Cortex of kidney (tissue), 1 donor: ENCODE measurements at places on chromosomes 11 and 22.

DNA sequence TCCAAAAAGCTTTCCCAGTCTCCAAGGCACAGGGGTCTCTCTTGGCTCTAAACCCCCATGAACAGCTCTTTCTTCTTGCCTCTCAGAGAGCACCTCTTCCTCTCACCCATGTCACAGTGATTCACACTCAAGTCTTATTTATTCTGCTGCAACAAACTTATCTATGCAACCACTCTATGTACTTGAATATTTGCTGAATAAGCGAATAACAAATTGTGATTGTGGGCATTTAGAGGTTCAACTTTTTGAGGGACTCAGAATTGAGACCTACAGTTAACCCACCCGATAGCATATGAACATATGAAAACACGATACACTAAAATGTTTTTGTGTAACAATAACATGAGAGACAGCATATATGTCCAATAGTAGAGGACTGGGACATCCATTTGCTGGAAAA, 137.1 kb upstream of the NARS2 start:
- no peak for DNase-seq

GRCh38 chr11:95674657-95675358, 114.8 kb downstream of the FAM76B start:
- no peak for DNase-seq

DNA sequence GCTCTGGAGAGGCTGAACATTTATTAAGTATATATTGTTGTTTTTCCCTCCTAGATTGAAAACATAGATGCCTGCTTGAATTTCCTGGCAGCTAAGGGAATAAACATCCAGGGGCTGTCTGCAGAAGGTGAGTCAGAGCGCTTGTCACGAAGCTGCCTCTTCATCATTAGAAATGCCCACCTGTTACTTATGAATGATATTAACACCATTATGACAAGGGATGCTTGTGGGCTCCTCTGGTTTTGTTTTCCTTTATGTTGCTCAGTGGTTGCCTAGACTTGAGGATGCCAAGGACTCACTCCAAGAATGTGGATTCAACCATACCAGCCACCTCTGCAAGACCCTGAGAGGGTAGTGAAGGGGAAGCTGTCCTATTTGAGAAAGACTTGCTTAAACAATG, 156.2 kb downstream of the NAV2 start:
- DNase-seq: no peak

- no peak for DNase-seq
These were observed 77.8 kb upstream of the CADM1 start for GRCh38 chr11:115581871-115582639.

GRCh38 chr11:65493367-65494176, 5.3 kb upstream of the MALAT1 start:
- DNase-seq: no peak

GRCh38 chr11:119222891-119223290, 16.8 kb downstream of the CBL start:
- no peak for DNase-seq

GRCh38 chr22:44032126-44032730, 8.1 kb downstream of the PARVB start:
- no peak for DNase-seq

DNA sequence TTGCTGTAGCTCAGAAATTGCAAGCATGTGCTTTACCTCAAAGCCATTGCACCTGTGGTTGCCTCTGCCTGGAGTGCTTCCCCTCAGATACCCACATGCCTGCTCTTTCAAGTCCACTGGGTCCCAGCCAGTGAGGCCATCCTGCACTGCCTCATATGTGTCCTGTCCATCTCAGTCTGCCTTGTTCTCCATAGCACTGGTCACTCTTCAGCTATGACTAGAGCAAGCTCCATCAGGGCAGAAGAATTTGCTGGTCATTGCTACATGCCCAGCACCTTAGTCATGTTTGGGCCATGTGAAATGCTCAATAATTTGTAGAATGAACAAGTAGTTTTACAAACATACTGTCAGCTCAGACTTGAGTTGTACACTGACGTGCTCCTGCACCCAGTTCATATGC, 64.4 kb upstream of the HORMAD2 start:
- no peak for DNase-seq

GRCh38 chr11:118010738-118011461, 24.7 kb downstream of the IL10RA start:
- no peak for DNase-seq
